Kidney capillary endothelial cell (primary cell): ENCODE measurements at places on chromosomes 4 and X.

- no peak for DNase-seq
Measured at GRCh38 chr4:107276052-107276451, 239.9 kb upstream of the DKK2 start.

- DNase-seq = no peak
Measured at GRCh38 chr4:146255463-146255862, 41.1 kb downstream of the REELD1 start.

- no peak for DNase-seq
Measured at GRCh38 chr4:109215506-109215905, 87.0 kb downstream of the COL25A1 start.

GRCh38 chr4:107034091-107034995, 1.8 kb downstream of the DKK2 start:
- DNase-seq = no peak

DNA sequence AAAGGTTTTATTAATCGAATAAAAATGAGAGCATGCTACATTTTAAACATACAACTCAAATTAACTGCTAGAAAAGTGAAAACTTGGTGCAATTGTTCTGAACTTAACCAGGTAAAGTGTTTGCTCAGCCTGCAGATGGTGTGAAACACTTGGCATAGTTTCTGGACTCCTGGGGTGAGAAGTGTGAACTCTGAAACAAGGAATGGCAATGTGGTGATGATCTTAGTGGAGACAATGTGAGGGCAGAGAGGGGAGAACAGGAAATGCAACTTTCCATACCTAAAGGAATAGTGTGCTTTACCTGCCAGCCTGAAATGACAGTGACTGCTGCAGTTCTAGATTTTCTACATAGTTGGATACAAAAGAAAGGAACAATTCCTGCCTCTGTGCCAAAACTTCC, 57.4 kb downstream of the CCSER1 start:
- no peak for DNase-seq

GRCh38 chrX:124117325-124117724, 155.8 kb downstream of the STAG2 start:
- no peak for DNase-seq

DNA sequence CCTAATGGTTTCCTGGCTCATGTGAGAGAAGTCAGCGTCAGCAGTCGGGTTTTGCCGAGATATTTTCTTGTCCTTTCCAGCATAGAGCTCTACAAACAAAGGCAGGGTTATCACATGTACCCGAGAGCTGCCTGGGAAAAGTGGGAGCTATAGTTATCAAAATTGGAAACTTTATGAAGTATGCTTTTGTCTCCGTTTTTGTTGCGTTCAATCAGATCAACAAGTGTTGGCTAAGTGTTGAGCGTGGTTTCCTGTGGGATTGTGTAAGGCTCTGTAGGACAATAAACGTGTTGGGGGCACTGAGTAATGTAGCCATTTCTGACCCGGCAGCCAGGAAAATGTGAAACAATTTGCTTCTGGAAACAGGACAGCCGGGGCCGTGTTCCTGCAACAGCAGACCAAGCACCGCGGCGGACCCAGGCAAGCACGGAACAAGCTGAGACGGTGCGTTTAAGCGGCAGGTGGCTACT, at the start of gene BMX:
BMX (plus strand) TSS at position 311 of the 470 bp plus-strand sequence. CDS start 7,547 bp downstream, outside the sequence.
- DNase-seq = no peak

- no peak for DNase-seq
Measured at GRCh38 chr4:187547316-187547715, 448.3 kb upstream of the ZFP42 start.

DNA sequence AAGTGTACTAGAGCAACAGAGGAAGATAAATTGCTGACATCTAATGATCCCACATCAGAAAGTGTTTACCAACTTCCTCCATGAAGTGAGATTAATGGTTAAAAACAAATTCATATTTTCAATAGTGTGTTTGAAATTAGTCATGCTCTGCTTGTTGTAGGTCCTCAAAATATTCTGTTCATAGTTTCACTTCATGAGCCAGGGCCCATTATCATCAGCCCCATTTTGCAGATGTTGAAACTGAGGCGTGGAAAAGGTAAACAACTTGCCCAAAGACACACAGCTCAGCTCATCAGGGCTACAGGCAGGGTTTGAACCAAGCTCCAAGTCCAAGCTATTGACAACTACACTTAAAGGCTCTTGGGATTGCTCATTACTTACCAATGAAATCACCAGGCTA, 103.5 kb upstream of the PPARGC1A start:
- no peak for DNase-seq

DNA sequence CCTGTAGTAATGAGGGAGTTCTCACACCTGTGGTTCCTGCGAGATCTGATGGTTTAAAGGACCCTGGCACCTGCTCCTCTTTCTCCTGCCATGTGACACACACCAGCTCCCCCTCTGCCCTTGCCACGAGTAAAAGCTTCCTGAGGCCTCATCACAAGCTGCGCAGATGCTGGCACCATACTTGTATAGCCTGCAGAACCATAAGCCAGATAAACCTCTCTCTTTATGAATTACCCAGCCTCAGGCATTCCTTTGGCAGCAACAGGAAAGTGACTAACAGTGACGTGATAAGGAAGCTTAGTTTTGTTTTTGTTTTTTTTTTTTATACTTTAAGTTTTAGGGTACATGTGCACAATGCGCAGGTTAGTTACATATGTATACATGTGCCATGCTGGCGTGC, 130.9 kb downstream of the AFAP1 start:
- DNase-seq = peak; percentile 67

- no peak for DNase-seq
Measured at GRCh38 chrX:120647127-120647526, 17.3 kb upstream of the C1GALT1C1 start.

DNA sequence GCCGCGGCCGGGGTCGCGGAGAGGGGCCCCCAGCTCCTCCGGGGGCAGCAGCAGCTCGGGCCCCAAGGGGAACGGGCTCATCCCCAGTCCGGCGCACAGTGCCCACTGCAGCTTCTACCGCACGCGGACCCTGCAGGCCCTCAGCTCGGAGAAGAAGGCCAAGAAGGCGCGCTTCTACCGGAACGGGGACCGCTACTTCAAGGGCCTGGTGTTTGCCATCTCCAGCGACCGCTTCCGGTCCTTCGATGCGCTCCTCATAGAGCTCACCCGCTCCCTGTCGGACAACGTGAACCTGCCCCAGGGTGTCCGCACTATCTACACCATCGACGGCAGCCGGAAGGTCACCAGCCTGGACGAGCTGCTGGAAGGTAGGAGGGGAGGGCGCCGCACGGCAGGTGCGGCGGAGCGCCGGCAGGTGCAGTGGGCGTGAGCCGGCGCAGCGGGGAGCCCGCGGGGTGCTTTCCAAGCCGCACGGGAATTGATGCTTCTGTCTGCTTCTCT, 886 bp downstream of the DCLK2 start:
- DNase-seq = peak; percentile 21

GRCh38 chrX:116413273-116413672, 23.1 kb upstream of the SLC6A14 start:
- DNase-seq = no peak

DNA sequence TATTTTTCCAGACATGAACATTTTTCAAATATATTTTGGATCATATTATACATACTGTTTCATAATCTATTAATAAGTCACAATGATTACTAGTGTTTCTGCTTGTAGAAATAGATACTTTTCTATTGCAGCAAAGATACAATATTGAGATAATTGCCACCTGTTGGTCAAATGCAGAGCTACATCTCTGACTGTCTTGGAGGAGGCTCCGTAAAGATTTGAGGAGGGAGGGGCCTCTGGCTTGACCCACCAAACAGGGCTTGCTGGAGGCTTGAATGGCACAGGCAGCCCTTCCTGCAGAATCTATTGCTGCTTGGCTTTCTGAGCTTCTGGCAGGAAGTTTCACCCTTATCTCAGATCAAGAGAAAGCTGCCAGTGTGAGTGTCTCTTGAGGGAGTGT, 99.3 kb upstream of the ARMCX2 start:
- peak; percentile 30 for DNase-seq

- DNase-seq = peak; percentile 39
Measured at GRCh38 chr4:16626945-16627344, 271.5 kb downstream of the LDB2 start.

GRCh38 chr4:169348541-169348940, 77.8 kb upstream of the SH3RF1 start:
- no peak for DNase-seq

DNA sequence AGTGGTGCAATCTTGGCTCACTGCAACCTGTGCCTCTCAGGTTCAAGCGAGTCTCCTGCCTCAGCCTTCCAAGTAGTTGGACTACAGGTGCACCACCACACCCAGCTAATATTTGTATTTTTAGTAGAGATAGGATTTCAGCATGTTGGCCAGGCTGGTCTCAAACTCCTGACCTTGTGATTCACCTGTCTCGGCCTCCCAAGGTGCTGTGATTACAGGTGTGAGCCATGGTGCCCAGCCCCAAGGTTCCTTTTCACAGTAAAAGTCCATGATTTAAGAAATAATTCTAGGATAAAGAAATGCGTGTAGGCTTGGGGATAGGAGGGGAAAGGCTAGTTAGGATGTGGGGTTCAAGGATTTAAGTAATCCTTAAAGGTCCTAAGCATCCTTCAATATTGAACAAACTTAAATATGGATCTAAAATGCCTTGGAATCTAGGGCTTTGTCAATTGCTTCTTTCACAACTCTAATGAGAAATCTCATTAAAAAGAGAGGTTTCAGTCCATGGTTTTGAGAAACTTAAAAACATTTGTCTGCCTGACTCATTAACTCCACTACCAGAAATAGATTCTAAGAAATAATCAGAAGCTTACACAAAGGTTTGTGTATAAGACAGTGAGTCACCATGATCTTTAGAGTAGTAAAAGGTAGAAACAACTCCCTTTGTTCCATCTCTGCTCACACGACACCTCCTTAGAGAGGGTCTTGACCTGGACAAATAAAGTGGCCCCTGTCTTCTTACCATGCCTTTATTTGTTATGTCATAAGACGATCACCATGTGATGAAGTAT, 203.2 kb downstream of the PTTG2 start:
- DNase-seq = peak; percentile 66

GRCh38 chr4:19857380-19857779, 394.3 kb upstream of the SLIT2 start:
- no peak for DNase-seq

GRCh38 chr4:89248879-89249281, 58.7 kb downstream of the GPRIN3 start:
- DNase-seq = no peak

DNA sequence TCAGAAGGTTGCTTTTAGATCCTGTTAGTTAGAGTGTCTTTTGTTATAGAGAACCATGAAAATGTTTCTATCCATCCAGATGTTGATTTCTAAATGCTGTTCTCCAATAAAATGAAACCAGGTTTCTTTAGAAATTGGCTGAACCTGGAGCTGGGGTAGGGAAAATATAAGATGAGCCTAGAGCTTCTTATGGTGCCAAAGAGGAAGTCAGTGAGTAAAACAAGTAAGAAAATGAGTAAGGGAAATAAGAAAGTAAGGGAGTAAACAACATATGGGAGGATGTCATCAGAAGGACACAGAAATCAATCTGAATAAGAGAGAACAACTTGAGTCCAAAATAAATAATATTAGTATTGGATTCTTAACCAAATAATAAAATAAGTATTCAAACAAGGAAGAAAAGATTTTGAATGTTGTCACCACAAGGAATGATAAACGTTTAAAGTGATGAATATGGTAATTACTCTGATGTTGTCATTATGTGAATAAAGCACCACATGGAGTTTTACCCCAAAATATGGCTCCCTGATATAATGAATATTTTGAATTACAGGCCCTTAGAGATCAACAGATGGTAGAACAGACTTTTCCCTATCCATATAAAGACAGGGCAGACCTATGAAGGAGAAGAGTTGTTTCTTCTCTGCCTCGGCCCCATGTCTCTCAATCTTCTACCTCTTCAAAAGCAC, 506.1 kb downstream of the IL15 start:
- DNase-seq = no peak

DNA sequence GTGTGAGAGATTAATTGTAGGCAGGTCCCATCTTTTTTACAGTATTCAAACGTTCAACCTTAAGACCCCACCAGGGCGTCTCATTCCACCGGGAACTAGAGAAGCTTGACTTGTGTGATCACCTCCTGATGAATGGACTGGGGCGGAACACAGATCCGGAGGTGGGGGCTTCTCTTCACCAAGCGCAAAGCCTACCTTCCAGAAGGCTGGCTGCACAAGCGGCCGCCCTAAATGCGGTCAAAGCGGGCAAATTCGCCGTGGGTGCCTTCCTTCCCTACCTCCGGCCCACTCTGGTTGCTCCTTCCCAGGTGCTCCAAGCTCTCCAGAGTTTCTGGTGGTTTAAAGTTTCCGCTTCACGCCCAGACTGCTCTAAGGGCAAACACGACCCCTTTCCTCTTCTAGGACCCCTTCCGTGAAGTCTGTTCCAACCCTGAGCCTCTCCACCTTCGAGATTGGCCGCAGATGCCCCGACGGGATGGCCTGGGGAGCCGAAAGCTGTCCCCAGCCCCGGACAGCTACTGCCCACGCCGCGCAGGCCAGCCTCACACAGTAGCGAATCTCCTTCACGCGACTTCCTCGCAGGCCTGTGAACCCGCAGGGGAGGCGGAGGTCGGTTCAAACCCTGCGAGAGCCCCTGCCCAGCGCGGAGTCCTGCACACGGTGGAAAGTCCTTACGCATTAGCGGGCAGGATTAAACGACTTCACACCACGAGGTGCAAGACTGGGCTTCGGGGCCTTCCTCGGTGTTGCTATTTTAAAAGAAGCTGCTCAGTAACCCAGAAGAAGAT, 1.6 kb upstream of the WWC2 start:
- DNase-seq = no peak

DNA sequence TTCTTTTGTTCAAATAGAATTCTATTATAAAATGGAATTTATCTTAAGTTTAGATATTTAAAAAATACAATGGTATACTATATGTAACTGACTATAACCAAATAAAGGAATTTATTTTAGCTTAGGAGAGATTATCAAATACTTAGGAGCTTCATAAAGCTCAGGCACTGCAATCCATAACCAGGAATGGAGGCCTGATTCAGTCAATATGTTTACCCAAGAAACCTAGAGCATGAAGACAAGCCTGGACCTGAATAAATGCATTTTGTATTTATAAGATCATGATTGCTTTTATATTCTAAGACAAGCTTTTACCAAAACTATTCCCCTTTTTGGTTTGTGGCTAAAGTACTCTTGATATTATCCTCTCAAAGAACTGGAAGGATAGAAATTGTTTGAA, 742.6 kb downstream of the FAT4 start:
- DNase-seq = no peak

DNA sequence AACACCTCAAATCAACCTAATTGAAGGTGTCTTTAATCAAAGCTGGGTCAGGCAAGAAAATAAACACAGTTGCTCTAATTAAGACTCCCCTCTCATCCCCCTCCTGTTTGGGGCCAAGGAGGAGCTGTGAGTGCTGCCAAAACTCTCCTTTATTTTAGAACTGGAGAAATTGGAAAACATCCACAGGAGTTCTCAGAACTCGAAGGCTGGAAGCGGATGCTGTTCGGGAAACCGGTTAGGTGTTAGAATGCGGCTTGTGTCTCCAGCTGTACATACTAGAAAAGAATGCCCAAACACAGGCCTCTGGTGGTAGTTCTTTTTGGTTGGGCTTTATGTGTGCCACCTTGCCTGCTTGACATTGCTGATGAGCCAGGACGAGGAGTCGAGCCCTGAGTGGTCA, 118.2 kb downstream of the GPR143 start:
- DNase-seq = no peak

GRCh38 chr4:45640281-45640680, 483.6 kb downstream of the GABRG1 start:
- no peak for DNase-seq

GRCh38 chr4:3284734-3285557, 7.9 kb upstream of the RGS12 start:
- no peak for DNase-seq
